ENCODE measurements at places on chromosomes 4 and X. TPM values are rescaled to one million over a fixed set of nuclear protein-coding genes. Genes with fewer than 3 reads are reported as not detected.

GRCh38 chr4:14920759-14921320 lies 81.4 kb upstream of the CPEB2 start:
- no peak for DNase-seq

The IQCM gene
- not detected for total RNA-seq

The AGTR2 gene
- not detected for total RNA-seq

DNA sequence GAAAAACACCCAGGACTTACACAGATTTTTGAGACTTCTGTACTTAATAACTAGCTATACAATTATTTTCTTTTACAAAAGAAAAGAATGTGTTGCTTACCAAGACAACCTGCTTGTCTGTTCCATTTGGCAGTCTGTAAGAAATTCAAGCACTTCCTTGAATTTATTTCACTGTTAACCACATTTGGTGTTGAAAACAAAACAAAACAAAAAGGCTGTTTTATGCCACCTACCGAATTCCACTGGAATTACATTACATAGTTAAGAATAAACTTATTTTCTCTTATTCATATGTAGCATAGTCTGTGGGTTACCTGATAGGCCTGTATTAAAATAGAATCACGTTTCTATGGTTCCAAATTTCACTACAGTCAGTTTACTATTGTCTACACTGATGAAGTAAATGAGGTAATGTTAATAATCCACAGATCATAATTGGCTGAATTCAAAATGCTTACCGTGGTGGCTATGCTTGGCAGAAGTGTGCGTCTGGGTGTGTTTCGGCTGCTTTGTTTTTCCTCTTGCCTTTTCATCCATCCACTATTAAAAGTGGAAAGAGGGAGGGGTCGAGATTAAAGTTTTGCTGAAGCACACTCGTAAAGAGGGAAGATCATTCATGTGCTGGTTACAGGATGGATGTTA lies at the start of gene TLR1:
Gene TLR1 (minus strand): TSS at position 138 of the 642 bp plus-strand sequence. CDS start 5,960 bp downstream, outside the sequence.
- DNase-seq = no peak

The STOX2 gene
- total RNA-seq = 1.3 TPM

The PLK4 gene
- 0.84 TPM for total RNA-seq

Measured in omental fat pad (tissue), 4 donors.